Activated T-cell treated with anti-CD3 and anti-CD28 coated beads, Interleukin-2, amount 50 U/mL, for 48 hours (primary cell): ENCODE measurements at places on chromosomes 6 and 20.

- no peak for DNase-seq
Measured at GRCh38 chr6:158554611-158555361, 5.1 kb upstream of the TMEM181 start.

- DNase-seq = no peak
Measured at GRCh38 chr20:10605547-10606195, 68.1 kb downstream of the JAG1 start.

DNA sequence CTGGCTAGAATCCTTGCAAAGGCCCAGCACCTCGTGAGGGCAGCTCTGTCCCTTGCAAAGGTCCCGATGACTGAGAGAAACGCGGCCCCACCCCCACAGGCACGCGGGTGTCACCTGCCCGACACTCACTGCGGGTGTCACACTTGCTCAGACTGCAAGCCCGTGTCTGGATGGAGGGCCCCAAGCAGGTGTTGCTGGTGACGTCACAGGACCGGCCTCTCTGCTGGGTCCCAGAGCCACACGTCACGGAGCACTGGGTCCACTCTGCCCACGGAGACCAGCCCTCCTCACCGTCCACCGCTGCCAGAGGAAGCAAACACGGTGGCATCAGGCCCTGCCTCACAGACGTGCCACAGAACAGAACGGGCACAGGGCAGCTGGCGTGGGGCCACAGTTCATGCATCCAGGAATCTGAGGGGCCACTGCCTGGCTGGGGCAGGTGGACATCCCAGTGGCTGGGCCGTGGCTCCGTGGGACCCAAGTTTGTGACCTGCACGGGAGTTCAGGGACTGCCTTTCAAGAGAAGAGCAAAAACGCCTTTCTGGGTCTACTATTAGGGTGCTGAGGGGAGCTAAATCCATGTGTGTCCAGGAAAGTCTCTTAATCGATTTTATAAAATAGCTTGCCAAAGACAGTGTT is 16.0 kb downstream of the THBS2 start:
- DNase-seq = no peak

DNA sequence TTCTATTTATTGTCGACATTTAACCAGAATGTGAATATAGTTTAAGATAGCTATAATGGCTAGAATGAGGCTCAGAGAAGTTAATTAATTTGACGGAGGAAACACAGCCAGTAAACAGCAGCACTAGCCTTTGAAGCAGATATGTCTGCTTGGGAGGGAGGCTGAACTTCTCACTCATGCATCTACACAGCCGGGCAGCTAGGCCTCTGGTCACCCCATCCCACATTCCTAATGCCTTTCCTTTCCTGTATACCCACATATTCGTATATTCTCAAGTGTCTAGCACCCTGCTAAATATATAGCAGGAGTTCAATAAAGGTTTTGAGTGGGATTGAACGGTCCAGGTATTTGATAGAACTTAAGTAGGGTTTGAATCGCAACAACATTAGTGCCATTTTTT is 230.4 kb upstream of the PDE10A start:
- no peak for DNase-seq

- no peak for DNase-seq
Measured at GRCh38 chr6:69489970-69490369, 306.8 kb downstream of the LMBRD1 start.

- no peak for DNase-seq
Measured at GRCh38 chr6:130908188-130908587, 81.0 kb downstream of the SMLR1 start.

DNA sequence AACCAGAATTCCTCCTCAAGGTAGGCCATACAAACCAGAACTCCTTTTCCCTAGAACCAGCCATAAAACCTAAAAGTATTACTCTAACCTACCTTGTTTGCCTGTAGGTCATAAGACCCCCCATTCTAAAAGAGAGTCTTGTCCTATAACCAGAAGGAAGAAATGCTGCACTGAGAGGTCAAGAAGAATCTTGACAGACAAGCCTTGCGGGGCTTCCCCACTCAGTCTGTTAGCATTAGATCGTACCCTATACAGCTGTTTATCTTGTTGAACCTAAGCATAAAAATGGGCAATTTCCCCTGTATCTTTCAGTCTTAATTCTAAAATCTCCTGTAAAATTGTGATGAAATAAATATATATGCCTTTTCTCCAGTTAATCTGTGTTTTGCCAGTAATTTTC is 52.3 kb upstream of the HFE start:
- no peak for DNase-seq

DNA sequence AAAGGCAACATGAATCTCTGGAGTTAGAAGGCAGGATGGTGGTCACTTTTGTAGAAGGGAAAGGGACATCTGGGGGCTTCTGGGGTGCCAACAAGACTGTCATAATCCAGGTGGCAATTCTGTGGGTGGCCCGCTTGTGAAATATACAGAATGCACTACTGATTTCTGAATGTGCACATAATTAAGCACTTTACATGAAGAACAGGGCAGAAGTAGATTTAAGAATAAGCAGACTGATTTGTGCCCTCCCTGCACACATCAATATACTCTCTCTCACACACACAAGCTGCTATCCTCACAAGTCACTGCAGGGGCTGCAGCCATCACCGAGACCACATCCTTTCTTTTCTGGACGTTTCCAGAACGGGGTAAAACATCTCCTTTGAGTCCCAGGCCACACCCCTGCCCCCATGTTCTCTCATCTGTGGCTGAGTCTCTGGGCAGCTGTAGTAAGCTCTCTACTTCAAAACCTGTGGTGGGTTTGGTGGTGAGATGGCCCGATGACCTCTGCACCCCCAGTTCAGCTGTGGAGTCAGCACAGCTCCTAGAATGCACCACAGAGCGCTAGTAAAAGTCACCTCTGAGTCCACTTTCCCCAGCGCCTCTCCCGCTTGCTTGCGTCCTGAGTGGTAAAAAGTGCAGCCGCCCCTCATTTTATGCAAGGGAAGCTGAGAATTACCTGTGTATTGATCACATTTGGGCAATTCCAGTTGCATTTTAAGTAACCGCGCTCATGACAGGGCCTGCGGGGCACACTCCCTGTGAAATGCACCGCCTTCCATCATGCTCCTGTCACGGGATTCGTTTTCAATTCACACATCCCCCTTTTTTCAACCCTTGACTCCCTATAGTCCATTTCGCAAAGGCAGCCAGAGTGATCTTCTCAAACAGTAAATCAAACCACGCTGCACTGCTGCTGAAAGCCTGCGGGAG is 115.5 kb downstream of the NFATC2 start:
- no peak for DNase-seq

DNA sequence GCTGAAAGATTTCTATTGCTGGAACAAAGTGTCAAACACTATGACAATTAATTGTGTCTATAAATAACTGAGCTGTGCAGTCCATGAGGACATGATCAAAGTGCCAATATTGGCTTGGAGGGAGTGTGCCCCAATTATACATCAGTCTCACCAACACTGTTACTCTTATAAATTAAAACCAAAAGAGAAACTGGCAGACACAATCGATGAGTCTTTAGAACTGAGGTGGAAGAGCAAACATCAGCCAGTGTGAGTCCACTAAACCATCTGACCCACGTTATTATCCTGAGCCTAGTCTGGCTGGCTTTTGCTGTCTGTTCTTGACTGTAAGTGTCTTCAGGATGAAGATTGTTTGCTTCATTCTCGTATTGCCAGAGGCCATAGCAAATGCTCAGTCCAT is 98.9 kb downstream of the OLIG3 start:
- no peak for DNase-seq

DNA sequence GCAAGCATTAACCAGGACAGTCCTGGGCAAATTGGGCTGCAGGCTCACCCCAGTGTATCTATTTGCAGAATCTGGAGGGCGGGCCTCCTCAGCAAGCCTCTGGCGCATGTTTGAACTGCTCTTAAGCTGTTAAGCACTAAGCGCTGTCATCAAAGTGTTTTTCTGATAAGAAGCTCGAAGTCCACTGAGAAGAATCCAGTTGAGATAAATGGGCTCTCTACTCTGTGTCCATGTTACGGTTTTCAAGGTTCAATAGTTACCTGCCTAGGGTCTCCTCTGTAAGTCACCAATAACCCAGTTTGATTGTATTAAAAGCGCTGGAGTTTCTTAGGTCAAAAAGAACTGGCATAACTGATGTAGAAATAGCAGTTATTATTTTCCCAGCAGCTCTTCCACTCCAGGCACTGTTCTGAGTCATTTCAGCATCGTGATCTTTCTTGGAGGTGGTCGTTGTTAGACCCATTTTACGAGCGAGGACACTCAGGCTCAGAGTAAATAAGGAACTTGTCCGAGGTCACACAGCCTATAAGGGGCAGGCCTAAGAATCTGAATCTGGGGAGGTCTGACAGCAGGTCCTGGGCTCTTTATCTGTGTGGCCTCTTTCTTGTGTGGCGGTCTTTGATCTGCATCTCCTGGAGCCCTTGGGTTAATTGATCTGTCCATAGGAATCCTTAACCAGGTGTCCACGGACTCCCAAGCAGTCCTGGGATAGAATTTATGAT is 207.4 kb upstream of the ZNF217 start:
- DNase-seq = no peak

DNA sequence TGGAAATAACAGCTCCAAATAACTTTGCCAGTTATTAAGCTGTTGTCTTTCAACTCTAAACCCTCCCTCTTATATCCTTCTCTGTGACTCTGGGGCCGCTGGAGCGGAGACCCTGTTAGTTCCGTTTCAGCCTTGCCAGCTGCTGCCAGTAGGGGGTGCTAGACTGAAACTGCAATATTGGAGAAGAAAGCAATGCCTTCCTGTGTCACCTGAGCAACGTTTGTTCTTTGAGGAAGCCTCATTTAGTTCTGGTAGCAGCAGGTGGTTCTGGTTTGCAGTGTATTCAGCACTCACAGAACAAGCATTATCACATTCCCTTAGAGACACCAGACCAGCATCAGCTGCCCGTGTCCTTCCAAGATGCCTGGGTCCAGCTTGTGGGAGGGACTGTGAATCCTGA is 22.9 kb upstream of the JAG1 start:
- DNase-seq = peak; percentile 38

- no peak for DNase-seq
Measured at GRCh38 chr6:119207971-119208725, 129.7 kb upstream of the FAM184A start.

DNA sequence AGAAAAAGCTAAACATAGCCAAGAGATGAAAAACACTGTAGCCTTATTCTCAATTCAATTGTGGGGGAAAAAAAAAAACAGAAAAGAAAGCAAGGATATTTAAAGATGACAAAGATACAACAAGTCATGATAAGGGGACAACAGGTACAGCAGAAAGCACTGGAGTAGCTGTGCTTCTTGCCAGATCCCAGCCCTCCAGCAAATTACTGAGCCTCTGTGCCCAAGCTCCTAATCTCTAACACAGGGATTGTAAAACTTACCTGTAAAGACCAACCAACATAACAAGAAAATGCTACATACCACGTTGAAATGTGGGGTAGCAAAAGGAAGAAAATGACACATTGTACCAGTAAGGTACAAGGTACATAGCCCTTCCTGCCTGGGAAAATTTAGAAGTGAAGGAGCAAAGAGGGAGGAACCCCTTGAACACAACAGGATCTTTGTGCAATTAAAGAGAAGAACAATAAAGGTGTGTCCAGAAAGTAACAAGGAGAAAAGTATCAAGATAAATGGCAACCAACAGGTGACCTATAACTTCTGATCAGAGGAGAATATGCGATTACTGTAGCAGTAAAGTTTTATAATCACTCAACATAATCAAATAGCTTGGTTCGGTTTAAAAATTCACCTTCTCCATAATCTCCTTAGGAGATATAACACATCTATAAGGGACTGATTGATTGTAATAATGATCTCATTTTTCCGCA is 30.6 kb downstream of the PREP start:
- no peak for DNase-seq

DNA sequence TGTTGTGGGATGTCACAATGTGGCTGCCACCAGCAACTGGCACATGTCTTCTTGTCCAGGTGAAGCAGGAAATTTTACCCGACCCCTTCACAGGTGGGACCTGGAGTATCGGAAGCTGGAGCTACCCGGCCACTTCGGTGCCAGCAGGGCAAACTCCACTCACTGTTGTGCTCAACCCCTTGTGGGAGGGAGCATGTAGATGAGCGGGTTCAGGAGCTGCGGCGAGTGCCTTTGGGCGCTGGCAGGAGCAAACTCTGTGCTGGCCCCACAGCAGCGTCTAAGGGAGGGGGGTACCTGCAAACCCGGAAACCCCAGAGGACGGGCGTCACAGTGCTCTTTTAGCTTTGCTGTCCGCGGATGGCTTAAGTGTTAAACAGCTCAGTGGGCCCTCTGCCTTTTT is 20.7 kb upstream of the SULF2 start:
- DNase-seq = no peak

DNA sequence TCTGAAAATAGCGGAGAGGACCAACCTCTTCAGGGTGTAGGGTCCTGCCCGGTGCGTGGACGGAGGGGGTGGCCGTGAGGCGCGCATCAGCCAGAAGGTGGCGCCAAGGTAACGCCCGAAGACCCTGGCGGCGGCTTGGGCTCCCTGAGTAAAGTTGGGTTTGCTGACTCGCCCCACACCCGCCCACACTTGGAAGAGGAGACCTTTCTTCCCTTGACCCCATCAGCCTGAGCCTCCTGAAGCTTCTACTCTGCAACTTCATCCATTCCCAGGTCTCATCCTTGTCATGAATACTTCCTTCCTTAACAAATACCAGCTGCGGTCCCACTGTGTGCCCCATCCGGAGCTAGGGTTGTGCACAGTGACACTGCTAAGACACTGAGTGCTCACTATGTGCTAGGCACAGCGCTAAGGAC is 14.6 kb downstream of the CD40 start:
- peak; percentile 79 for DNase-seq

- no peak for DNase-seq
Measured at GRCh38 chr6:7973584-7973983, 63.0 kb upstream of the TXNDC5 start.

DNA sequence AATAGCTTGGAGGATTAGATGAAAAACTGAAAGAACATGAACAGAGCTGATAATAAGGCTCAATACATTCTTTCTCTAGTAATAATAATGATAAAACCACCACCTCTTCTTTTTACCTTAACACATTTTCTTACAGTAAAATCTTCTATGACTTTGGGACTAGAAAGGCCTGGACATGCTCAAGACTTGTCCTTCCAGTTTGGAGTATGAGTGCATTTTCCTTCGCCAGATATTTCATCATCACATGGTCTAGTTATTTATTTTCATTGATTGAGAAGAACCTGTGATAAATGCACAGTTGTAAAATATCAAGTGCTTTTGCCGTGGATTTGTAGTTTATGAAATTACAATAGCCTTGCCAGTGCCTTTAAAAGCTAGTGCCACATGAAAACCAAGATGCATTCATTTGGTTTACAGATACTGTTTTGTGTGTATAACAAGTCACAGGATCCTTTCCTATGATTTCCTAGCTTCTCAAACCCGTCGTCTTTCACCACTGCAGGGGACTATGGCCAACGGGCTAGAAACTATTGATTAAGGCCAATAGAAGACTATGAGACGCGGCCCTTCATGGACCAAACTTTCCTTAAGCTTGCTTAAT is 200.2 kb upstream of the ZNF217 start:
- no peak for DNase-seq

- DNase-seq = no peak
Measured at GRCh38 chr6:122361314-122361979, 38.0 kb upstream of the HSF2 start.

- DNase-seq = no peak
Measured at GRCh38 chr6:28005152-28005890, 48.3 kb downstream of the OR2B6 start.

GRCh38 chr6:170089963-170090362 is 200.9 kb downstream of the DLL1 start:
- no peak for DNase-seq
